ENCODE measurements at places on chromosomes 3 and 15. TPM values are rescaled to one million over a fixed set of nuclear protein-coding genes. Genes with fewer than 3 reads are reported as not detected.

The FRMD4B gene
- 36.4 TPM for total RNA-seq

The BBS4 gene
- 42.6 TPM for total RNA-seq

The KPNA4 gene
- total RNA-seq, result 33.3 TPM

The CA12 gene
- 0.33 TPM for total RNA-seq

The GRK7 gene
- total RNA-seq, result not detected

The NMNAT3 gene
- total RNA-seq, result 0.87 TPM

The MITF gene
- total RNA-seq, result 3.1 TPM

Measured in mammary microvascular endothelial cell (primary cell).